CD4-positive, alpha-beta T cell (primary cell): ENCODE measurements at places on chromosomes 1 and 21. TPM values are rescaled to one million over a fixed set of nuclear protein-coding genes. Genes with fewer than 3 reads are reported as not detected.
A peak's percentile ranks its signal among the peaks of the same experiment; 100 is the strongest.

Gene ZYG11A
- total RNA-seq, result 0.16 TPM

Gene CNIH3
- total RNA-seq, result 2.5 TPM

GRCh38 chr1:116360429-116361173 is 12.4 kb upstream of the ATP1A1 start:
- no peak for DNase-seq
- no peaks in the 10 kb centered on the region for H3K36me3 ChIP-seq
- no peak overlapping the region for H3K4me3 ChIP-seq
- H3K4me1 ChIP-seq, result no peaks in the 10 kb centered on the region

Gene CCDC30
- 1.2 TPM for total RNA-seq

Gene DMBX1
- total RNA-seq, result not detected

Gene GUCA2B
- not detected for total RNA-seq

Gene SPATA1
- 0.11 TPM for total RNA-seq

GRCh38 chr1:9200441-9200840 is 34.1 kb upstream of the H6PD start:
- no peaks in the 10 kb centered on the region for H3K36me3 ChIP-seq
- no peak for DNase-seq
- H3K4me1 ChIP-seq, result peaks cover 31% of the 10 kb centered on the region
- no peak overlapping the region for H3K4me3 ChIP-seq

DNA sequence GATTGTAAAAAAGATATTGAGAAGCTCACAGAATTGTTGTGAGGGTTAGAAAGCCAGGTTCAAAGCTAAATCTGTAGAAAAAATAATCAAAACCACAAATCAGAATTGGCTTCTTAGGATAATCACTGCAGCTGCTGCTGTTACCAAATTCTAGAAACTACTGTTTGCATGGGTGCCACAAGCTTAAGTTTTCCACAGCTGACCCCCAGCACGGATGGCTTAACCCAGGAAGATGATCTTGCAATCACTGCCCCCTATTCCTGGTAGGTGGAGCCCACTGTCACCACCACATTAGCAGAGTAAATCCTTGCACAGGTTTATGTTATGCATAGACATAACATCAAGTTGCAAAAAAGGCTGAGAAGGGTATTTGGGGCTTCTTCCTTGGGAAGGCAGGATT is 877.8 kb upstream of the ADGRL2 start:
- H3K36me3 ChIP-seq, result no peaks in the 10 kb centered on the region
- H3K4me1 ChIP-seq, result no peaks in the 10 kb centered on the region
- H3K27ac ChIP-seq, result no peak overlapping the region
- no peaks in the 10 kb centered on the region for H3K27me3 ChIP-seq

Gene EFNA1
- total RNA-seq, result 5.9 TPM

DNA sequence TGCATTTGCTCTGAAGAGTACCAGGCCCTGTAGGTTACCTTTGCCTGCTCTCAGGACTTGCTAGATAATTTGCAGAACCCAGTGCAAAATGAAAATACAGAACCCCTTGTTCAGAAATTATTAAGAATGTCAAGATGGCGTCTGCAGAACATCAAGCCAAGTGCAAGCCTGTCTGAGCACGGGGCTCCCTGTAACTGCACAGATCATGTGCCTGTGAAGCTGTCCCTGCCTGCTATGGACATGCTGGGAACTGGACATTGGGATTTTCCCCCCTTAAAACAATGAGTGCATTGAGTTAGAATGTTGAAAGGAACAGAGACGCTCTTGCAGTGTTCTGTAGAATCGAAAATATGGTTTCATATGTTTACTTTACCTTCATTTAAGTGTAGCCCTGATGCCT is 2.9 kb downstream of the CLDN14 start:
- no peak for DNase-seq
- H3K4me3 ChIP-seq, result no peak overlapping the region
- H3K27ac ChIP-seq, result no peak overlapping the region

Gene RASAL2
- total RNA-seq, result 0.03 TPM

GRCh38 chr1:26476958-26477357 is 4.7 kb downstream of the HMGN2 start:
- peaks cover 17% of the 10 kb centered on the region for H3K4me1 ChIP-seq
- DNase-seq, result no peak
- no peak overlapping the region for H3K4me3 ChIP-seq
- no peak overlapping the region for H3K27ac ChIP-seq

Gene NPR1
- total RNA-seq, result not detected

Gene PBXIP1
- 440 TPM for total RNA-seq

DNA sequence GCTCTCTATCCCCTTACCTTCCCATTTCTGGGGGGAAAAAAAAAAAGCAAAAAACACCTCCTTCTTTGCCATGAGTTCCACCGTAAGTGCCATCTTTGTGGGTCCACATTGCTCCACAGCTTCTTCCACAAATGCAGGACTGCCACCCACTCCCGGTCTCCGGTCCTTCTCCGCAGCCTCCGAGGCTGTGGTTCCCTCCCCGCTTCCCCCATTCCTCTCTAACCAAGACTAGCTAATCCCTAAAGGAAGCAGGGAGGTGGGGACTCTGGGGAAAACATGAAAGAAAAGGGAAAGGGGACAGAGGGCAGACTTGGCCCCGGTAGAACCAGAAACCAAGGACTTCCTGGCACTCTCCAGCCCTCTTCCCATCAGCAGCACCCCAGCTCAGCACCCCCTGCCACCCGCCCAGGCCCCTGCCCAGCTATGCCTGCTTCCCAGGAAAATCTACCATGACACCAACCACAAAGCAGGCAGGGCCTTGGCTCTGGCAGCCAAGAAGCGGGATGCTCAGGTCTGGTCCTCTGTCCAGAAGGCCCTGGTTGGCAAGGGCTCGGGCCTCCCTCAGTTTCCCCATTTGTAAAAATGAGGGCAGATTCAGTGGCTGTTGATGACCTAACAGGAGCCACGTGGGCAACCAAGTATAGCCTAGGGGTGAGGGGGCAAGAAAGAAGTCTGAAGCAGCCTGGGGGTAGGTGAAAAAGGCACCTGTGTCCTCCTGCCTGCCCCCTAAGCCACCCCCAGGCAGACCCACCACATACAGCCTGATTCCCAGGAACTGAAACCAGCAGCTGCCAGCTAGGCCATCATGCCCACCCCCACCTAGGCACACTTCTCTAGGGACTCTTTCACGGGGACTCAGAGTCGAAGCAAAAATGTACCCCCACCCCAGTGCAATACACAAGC is 2.5 kb downstream of the EPHA2 start:
- H3K27ac ChIP-seq, result no peak overlapping the region
- H3K4me3 ChIP-seq, result no peak overlapping the region
- H3K4me1 ChIP-seq, result peaks cover 72% of the 10 kb centered on the region
- no peak for DNase-seq
- no peaks in the 10 kb centered on the region for H3K36me3 ChIP-seq

- peaks cover 57% of the 10 kb centered on the region for H3K27me3 ChIP-seq
- no peaks in the 10 kb centered on the region for H3K36me3 ChIP-seq
- no peak overlapping the region for H3K4me3 ChIP-seq
- peaks cover 21% of the 10 kb centered on the region for H3K4me1 ChIP-seq
- DNase-seq, result no peak
Observed at GRCh38 chr21:33069243-33069642, 698 bp upstream of the OLIG1 start.

DNA sequence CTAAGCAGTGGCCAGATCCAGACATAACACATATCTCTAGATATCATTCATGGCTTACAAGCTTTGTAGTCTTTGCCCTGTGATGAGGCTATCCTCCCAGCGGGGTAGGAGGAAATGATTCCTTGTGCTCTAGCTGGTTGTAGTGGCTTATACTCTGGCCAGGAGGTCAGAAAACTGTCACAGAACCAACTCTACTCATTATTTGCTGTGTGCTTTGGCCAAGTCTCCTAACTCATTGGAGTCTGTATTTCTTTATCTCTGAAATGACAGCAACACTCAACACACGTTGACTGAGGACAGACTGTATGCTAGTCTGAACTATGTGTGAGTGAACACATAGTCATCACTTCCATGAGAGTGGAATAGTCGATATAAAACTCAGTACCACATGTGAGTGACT is 116.7 kb upstream of the F3 start:
- DNase-seq, result no peak
- H3K27ac ChIP-seq, result no peak overlapping the region
- H3K27me3 ChIP-seq, result no peaks in the 10 kb centered on the region
- no peak overlapping the region for H3K4me3 ChIP-seq
- H3K36me3 ChIP-seq, result no peaks in the 10 kb centered on the region

DNA sequence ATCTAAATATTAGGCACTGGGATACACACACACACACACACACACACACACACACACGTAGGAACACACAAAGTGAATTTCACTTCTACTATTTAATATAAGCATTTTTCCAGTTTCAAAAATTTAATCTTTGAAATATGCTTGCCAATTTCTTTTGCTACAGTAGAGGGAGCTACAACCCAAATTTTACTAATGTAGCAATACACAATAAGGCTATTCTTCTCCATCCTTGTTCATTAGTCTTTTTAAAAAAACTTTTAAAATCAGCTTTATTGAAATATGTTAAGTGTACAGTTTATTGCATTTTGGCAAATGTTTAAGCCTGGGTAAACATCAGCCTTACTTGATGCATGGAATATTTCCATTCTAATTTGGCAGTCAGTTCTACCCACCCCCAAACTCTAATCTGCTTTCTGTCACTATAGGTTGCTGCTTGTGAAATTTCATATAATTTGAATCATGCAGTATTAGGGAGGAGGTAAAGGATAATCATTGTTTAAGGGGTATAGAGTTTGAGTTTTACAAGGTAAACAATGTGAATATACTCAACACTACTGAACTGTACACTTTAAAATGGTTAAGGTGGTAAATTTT is 93.0 kb upstream of the TENT5C start:
- no peak overlapping the region for H3K27ac ChIP-seq
- peaks cover 8% of the 10 kb centered on the region for H3K36me3 ChIP-seq
- DNase-seq, result no peak
- no peaks in the 10 kb centered on the region for H3K27me3 ChIP-seq

GRCh38 chr21:44850208-44850800 is 23.2 kb downstream of the PTTG1IP start:
- peaks cover 58% of the 10 kb centered on the region for H3K4me1 ChIP-seq
- H3K27me3 ChIP-seq, result no peaks in the 10 kb centered on the region
- DNase-seq, result no peak
- no peak overlapping the region for H3K4me3 ChIP-seq
- H3K27ac ChIP-seq, result no peak overlapping the region

DNA sequence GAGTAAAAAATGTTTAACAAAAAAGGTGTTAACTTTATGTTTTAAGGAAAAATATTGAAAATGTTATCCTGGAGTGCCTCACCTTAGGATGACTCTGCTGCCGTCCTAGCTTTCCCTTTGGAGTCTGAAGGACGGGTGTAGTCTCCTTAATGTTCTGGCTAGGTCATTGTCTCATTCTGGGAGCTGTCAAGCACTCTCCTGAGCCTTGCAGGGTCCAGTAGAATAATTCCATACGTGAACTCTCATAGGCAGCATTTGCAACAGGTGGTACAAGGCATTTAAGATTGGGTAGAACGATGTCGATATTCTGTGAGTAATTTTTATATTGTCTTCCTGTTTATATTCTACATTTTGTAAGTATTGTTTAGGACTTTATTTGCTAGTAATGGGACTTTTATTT is 283.6 kb upstream of the C1orf105 start:
- no peak overlapping the region for H3K4me3 ChIP-seq
- no peaks in the 10 kb centered on the region for H3K4me1 ChIP-seq
- no peaks in the 10 kb centered on the region for H3K27me3 ChIP-seq
- no peak for DNase-seq

DNA sequence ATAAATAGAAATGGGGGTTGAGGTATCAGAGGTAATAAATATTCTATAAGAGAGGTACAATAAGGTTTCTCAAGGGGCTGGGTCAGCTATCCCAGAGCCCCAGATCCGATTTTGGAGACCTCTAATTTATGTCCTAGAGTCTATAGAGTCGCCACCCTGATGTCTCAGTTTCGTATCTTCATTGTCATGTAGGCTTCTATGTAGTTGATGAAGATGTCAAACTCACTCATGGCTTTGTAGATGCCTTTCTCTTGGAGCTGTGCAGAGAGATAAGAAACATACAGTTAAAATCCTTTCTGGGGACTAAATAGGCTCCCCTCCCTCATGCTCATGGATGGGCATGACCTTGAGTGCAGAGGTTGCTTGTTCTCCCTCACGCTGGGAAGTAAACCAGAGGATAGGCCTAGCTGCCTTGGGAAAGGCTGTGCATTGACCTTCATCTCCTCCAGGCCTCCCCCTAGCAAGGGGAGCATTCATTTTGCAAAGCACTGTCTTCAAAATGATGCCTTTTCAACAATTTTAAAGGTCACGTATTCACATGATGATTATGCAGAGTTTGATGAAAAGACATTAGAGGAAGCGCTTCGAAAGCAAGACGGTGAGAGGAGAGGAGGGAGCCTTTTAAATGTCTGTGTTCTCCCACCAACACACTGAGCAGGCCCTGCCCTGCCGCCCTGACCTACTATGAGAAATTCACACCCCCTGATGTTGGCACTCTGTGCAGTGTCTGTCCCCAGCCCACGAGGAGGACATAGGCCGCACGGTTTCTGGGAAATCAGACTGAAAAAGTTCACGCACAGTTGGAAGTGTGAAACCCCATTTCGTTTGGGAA is 1.9 kb upstream of the IL19 start:
- H3K27ac ChIP-seq, result peak overlapping the region; percentile 27
- H3K4me1 ChIP-seq, result peaks cover 78% of the 10 kb centered on the region
- no peaks in the 10 kb centered on the region for H3K36me3 ChIP-seq
- no peak overlapping the region for H3K4me3 ChIP-seq

Gene IGSF5
- not detected for total RNA-seq

Gene OR2W3
- total RNA-seq, result 1.3 TPM

- peaks cover 12% of the 10 kb centered on the region for H3K4me1 ChIP-seq
- H3K27ac ChIP-seq, result no peak overlapping the region
- peak overlapping the region; percentile 38 for H3K4me3 ChIP-seq
- DNase-seq, result peak; percentile 25
- H3K27me3 ChIP-seq, result peaks cover 9% of the 10 kb centered on the region
Observed at GRCh38 chr1:46533179-46533864, 18.1 kb downstream of the KNCN start.

GRCh38 chr21:25733859-25734653 is 648 bp downstream of the ATP5PF start:
- peak; percentile 31 for DNase-seq
- H3K36me3 ChIP-seq, result peaks cover 17% of the 10 kb centered on the region
- no peaks in the 10 kb centered on the region for H3K27me3 ChIP-seq
- peaks cover 31% of the 10 kb centered on the region for H3K4me1 ChIP-seq
- peak overlapping the region; percentile 73 for H3K4me3 ChIP-seq
- H3K27ac ChIP-seq, result peak overlapping the region; percentile 93

GRCh38 chr1:155062702-155063411 is 683 bp upstream of the EFNA4 start:
- DNase-seq, result peak; percentile 72
- H3K27ac ChIP-seq, result no peak overlapping the region
- peaks cover 41% of the 10 kb centered on the region for H3K4me1 ChIP-seq
